ENCODE measurements at places on chromosomes 4 and X.

DNA sequence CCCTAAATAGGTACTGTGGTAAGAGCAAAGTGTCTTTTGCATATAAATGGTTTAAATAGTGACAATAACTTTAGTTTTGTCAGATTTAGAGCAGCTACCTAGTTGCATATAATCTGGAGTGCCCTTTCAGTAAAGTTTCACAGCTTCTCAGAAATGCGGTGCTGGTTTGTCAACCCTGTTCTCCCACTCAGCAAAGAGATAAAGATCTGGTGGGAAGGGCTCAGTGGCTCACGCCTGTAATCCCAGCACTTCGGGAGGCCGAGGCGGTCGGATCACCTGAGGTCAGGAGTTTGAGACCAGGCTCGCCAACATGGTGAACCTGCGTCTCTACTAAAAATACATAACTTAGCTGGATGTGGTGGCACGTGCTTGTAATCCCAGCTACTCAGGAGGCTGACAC, 45.6 kb upstream of the TENM3 start:
- DNase-seq = no peak

DNA sequence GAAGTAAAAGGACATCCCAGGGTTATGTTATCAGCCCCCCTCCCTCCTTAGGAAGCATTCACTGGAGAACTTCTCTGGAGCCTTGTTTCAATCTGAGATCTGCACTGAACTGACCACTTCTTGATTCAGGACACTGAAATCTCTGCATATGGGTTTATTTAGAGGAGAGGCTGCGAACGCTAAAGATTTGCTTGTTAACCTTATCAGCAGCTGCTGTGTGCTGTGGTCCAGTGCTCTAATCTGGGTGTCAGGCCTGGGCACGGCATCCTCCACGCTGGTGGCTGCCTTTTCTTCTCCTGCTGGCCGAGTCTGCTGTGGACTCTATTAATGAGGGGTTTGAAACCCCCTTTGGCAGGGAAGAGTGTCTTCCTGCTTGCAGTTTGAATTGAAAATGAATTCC, 1094.7 kb upstream of the TENM3 start:
- no peak for DNase-seq

DNA sequence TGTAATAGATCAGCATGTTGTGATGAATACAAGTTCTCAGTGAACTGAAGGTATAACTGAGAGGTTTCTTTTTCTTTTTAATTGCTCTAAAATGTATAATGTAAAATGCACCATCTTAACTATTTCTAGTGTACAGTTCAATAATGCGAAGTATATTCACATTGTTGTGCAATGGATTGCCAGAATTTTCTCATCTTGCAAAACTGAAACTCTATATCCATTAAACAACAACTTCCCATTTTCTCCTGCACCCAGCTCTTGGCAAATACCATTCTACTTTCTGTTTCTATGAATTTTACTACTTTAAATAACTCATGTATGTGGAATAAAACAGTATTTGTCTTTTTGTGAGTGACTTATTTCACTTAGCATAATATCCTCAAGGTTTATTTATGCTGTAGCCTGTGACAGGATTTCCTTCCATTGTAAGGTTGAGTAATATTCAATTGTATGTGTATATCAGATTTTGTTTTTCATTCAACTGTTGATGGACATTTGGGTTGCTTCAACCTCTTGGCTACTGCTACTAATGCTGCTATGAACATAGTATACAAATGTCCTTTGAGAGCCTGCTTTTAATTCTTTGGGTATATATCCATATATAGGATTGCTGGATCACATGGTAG, 53.5 kb upstream of the NPFFR2 start:
- DNase-seq = no peak

DNA sequence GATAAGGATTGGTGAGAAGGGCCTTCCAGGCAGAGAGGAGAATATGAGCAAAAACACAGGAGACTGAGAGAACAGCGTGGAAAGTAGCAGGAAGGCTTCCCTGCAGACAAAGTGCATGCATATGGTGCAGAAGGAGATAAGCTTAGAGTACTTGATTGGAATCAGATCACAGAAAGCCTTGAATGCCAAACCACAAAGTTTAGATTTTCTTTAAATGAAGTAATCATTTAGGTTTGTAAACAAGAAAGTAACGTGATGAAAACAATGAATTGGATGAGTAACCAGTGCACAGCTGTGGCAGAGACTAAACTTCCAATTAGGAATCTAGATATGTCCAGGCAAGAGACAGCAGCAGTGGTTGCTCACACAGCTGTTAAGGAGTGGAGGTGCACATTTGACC, 83.8 kb upstream of the C1QTNF7 start:
- no peak for DNase-seq

DNA sequence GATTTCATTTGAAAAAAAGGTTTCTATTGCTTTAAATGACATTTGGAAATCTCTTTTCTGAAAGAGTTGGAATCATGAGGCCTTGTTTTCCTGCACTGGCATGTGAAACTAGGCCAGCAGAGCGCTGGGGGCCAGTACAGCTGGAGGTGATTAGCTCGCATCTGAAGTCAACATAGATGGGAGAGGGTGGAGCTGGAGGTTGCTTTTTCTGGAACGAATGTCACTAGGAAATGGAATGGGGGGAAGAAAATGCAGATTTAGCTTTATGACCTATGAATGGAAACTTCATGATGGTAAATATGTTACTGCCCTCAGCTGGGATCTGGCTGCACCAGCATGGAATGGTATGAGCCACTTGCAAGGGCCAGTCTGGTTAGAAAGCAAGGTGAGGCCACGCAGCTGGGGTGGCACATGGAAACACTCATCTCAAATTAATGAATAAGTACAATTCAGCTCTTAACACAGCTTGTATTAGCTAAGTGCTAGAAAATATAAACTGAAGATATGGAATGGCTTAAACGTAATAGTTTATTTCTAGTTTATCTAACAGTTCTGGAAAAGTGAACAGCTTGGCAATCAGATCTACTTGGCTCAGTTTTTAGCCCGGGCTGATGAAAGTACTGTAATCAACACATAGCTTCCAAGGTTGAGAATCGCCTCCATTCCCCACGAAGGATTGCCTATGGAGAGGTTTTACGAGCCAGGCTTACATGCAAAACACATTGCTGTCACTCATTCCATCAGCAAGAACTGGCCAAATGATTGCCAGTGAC, 32.5 kb downstream of the SLC10A6 start:
- no peak for DNase-seq

- no peak for DNase-seq
Measured at GRCh38 chrX:45479835-45480422, 279.3 kb upstream of the DIPK2B start.
